ENCODE measurements at places on chromosomes 1 and 21.

- DNase-seq: no peak
These were observed 113.0 kb downstream of the OSBPL9 start for GRCh38 chr1:51729824-51730301.

- DNase-seq: no peak
These were observed 57.9 kb downstream of the CENPF start for GRCh38 chr1:214660900-214661299.

- DNase-seq: no peak
These were observed 487.3 kb upstream of the PTBP2 start for GRCh38 chr1:96234299-96234698.

DNA sequence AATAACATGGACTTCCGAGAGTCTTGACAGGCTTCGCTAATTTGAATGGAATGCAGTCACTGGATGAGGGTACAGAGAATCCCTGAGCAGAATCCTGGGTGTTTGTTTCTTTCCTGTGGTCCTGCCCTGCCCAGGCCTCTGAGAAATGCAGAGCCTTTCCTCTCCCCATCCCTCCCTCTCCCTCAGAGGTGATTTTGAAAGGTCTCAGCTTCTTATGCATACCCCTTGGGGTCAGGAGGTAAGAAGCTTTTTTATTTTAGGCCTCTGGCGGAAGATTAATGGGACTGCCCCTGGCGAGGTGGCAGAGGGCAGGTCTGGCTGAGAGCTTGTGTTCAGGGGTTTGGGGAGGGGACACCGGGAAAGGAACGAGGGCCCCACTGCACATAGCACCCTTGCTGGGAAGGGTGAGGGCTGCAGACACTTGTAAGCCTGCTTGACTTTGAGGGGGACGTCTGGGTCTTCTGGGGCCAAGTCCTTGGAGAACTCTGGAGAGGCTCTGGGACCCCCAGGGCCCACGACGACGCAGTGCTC, 116.5 kb upstream of the SLC45A1 start:
- DNase-seq: no peak

DNA sequence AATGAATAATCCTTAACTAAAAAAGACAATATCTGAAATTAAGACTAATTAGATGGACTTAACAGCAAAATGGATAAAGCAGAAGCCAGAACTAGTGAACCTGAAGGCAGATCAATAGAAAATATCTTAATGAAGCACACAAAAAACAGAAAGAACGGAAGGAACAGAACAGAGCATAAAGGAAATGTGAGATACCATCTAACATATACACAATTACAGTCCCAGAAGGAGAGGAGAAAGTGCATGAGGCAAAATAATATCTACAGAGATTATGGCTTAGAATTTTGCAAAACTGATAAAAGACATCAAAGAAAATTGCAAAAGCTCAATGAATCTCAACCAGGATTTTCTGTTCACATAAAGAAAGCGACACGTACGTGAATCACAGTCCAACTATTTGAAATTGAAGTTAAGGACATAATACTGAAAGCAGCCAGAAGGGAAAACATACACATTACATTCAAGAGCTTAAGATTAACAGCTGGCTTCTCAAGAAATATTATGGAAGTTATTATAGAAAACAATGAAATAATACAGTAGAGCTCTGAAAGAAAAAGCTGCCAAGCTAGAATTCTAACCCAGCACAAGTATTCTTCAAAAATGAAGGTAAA, 182.0 kb downstream of the CDC42BPA start:
- DNase-seq: peak; percentile 3

DNA sequence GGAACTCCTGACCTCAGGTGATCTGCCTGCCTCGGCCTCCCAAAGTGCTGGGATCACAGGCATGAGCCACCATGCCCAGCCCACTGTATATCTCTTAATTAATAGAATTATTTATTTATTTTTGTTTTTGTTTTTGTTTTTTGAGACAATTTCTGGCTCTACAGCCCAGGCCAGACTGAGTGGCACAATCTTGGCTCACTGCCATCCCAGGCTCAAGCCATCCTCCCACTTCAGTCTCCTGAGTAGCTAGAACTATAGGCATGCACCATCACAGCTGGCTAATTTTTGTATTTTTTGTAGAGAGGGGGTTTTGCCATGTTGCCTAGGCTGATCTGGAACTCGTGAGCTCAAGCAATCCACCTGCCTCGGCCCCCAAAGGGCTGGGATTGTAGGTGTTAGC, 15.7 kb upstream of the WDTC1 start:
- no peak for DNase-seq

DNA sequence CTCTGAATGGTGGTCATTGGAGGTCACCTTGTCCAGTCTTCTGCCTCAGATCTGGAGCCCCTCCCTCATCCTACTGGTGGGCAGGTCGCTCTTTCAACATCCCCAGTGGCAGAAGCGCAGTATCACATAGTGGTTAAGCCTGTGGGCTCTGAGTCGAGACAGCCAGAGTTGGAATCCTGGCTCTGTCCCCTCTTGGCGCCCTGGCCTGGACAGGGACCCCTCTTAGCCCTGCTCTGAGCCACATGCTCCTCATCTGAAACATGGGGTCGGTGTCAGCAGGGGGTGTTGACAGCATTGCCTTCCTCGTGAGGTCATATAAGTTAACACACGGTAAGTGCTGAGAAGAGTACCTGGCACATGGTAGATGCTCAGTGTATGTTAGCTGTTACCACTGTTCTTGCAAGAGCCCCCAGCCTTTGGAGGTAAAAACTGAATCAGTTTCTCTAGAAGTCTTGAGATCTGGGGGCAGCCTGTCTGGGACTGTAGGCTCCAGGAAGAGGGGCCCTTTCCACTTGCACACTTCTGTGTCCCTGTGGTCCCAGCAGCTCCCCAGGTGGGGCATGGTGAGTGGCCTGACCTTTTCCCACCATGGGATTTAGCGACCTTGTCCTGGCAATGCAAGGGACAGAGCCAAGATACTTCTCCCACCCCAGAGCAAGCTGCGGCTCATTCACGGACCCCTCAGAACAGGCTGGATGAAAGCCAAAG, 6.4 kb downstream of the ZC3H12A start:
- DNase-seq: no peak

DNA sequence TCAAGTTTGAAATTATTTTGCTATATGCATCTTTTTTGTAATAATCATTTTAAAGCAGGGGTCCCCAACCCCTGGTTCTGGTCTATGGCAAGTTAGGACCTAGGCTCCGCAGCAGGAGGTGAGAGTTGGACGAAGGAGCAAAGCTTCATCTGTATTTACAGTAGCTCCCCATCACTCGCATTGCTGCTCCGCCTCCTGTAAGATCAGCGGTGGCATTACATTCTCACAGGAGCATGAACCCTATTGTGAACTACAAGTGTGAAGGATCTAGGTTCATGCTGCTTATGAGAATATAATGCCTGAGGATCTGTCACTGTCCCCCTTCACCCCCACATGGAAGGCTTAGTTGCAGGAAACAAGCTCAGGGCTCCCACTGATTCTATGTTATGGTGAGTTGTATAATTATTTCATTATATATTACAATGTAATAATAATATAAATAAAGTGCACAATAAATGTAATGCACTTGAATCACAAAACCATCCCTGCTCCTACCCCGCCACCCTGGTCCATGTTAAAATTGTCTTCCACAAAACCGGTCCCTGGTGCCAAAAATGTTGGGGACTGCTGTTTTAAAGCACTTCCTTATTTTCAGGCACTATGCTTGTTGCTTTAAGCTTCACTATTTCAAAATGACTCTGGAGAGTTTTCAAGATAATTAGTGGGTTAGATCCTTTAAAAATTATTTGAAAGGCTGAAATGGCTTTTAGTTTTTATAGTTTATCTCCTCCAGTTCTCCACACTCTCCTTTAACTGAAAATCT, 74.8 kb downstream of the PLA2G4A start:
- no peak for DNase-seq

- no peak for DNase-seq
These were observed 6.7 kb downstream of the MTHFR start for GRCh38 chr1:11799099-11799498.

- no peak for DNase-seq
These were observed 13.8 kb downstream of the HEYL start for GRCh38 chr1:39625462-39626273.

DNA sequence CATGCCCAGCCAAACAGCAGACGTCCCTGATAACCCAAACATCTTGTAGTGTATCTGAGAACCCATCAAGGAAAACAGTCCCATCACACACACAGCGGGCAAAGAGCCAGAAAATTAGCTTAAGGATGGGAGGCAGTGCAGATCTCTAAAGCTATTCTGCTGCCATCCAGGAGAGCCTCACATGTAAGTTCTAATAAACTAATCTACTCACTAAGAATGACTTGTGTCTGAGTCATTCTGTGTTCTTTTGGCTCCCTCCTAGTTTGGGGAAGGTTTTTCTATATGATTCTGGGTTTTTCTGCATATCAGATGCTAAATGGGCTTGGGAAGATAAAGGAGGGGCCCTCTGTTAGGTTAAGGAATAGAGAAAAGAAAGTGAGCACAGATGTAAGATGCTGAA, 162.8 kb downstream of the HUNK start:
- DNase-seq: no peak

DNA sequence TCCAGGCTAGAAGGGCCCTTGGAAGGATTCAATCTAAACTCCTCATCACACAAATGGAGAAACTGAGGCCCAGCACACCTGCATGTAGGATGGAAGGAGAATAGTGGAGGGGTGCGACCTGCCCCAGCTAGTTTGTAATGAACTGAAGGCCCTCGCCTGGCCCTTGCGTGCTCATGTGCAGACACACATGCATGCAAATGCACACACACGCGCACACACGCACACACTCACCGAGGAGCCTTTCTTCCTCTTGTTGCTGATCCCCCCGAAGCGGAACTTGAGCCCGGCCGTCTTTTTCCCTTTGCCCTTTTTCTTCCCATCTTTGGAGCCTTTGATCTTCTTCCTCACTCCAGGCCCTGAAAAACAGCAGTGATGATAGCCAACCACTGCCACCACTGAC, 27.9 kb downstream of the CHD5 start:
- no peak for DNase-seq

DNA sequence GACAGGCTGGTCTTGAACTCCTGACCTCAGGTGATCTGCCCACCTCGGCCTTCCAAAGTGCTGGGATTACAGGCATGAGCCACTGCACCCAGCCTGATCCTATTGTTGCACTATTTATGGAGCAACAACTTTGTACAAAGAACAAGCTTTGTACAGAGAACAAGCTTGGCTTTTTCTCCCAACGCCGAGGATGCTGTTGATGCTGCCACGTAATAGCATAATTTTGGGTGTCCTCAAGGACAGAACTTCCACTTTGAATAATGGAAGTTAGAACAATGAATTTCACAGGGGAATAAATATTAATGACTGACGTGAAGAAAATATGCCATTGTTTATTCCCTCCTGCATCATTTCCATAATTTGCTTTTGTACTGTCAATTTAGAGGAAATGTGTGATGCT, 12.8 kb upstream of the RBP7 start:
- DNase-seq: no peak

DNA sequence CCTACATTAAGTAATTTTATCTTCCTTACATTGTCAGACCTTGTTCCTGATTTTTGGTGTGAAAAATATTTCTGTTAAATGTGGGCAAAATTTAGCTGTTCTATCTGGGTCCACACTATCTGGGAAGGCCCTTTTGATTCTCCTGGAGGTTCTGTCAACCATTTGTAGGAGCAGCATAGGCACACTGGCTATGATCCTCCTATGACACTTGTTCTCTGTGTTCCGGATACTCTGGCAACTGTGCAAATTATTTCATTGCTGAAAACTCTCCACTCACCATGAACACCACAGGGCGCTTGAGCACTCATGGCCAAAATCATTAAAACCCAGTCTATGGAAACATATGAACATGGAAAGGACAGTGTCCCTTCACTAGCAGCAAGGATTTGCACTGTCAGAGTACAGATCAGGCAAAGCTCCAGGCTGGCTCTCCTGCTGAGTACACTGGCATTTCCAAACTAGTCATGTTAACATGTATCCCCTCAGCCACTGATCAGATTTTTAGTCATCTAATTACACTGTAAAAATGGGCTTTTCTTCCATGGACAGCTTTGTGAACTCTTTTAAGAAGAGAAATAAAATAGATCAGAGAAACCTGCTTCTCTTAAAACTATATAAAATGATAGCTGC, 43.9 kb upstream of the SGIP1 start:
- DNase-seq: no peak

- no peak for DNase-seq
These were observed 4.5 kb downstream of the DLGAP3 start for GRCh38 chr1:34924759-34925555.

GRCh38 chr1:16922466-16922865, 735 bp downstream of the CROCC start:
- DNase-seq: no peak

DNA sequence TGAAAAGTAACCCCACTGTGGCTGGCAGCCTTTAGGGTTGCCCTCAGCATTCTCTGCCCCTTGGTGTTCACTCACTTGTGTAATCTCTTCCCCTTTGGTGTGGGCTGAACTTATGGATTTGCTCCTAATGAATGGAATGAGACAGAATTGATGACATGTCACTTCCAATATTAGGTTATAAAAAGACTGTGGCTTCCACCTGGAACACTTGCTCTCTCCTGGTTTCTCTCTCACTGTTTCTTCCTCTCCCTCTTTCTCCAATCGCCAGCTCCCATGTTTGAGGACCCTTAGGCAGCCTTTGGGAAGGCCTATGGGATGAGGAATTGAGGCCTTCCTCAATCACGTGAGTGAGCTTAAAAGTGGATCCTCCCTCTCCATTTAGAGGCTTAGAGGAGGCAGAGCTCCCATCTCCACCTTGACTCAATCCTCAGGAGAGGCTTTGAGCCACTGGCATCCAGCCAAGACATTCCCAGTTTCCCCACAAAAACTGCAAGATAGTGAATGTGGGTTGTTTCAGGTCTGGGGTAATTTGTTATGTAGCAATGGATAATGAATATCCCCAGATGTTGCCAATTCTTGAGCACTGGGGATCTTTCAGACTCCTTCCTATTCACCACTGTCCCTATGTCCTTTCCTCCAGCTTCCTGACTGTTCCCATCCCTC, 95.5 kb upstream of the CD34 start:
- DNase-seq: no peak

- DNase-seq: no peak
These were observed 27.4 kb downstream of the RAD54L start for GRCh38 chr1:46275030-46275337.

DNA sequence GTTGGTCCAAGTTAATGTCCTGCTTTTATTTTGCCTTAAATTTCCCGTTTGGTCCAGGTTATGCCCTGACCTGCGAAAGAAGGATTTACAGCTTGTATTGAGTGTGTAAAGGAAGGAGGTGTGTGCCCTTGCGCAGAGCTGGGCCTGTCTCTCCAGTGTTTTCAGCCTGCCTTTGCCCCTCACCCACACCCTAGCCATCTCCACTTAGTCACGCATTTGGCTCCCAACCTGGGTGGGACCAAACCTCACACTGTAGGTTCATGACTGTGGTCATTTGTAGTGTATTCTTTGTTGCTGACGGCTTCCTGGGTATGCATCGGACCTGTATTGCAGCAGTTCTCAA, 572 bp upstream of the SRSF10 start:
- DNase-seq: no peak

GRCh38 chr1:14794136-14794768, 195.8 kb downstream of the KAZN start:
- no peak for DNase-seq

DNA sequence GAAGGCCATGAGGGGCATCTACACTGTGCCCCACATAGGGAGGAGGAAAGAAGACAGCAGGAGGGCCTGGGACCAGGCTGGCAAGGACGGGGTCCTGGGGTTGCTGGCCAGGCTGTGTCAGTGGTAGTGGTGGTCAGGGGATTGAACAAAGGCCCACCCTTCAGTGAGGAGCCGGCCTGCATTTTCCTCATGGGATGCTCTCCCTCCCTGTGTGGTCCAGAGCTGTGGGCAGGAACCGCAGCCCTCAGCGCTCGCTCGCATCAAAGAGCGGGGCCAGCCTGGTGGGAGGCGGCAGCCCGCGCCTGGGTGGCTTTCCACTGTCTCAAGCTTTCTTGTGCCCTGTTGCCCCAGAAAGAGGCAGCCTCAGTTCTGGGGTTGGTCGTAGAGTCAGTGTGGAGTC, 24.8 kb downstream of the LHX4 start:
- no peak for DNase-seq
